ENCODE measurements at places on chromosomes 3 and 15. TPM values are rescaled to one million over a fixed set of nuclear protein-coding genes. Genes with fewer than 3 reads are reported as not detected.

- DNase-seq = no peak
- H3K27me3 ChIP-seq = no peaks in the 10 kb centered on the region
- H3K27ac ChIP-seq = no peak overlapping the region
- peaks cover under 1% of the 10 kb centered on the region for H3K4me1 ChIP-seq
Observed at GRCh38 chr15:58420579-58421043, 11.2 kb upstream of the LIPC start.

DNA sequence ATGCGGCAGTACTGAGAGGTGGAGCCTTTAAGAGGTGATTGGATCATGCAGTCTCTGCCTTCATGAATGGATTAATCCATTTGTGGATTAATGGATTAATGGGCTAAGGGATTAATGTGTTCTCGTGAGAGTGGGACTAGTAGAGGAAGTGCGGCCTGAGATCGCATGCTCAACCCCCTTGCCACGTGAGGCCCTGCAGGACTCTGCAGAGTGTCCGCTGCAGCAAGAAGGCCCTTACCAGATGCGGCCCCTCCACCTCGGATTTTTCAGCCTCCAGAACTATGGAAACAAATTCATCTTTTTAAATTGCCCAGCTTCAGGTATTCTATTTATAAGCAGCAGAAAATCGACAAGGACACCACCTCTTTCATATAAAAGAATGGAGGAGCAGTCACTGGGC lies 148.8 kb downstream of the TPRA1 start:
- DNase-seq = no peak
- no peaks in the 10 kb centered on the region for H3K36me3 ChIP-seq
- no peaks in the 10 kb centered on the region for H3K4me1 ChIP-seq
- no peak overlapping the region for H3K27ac ChIP-seq
- no peaks in the 10 kb centered on the region for H3K27me3 ChIP-seq
- H3K4me3 ChIP-seq = no peak overlapping the region

DNA sequence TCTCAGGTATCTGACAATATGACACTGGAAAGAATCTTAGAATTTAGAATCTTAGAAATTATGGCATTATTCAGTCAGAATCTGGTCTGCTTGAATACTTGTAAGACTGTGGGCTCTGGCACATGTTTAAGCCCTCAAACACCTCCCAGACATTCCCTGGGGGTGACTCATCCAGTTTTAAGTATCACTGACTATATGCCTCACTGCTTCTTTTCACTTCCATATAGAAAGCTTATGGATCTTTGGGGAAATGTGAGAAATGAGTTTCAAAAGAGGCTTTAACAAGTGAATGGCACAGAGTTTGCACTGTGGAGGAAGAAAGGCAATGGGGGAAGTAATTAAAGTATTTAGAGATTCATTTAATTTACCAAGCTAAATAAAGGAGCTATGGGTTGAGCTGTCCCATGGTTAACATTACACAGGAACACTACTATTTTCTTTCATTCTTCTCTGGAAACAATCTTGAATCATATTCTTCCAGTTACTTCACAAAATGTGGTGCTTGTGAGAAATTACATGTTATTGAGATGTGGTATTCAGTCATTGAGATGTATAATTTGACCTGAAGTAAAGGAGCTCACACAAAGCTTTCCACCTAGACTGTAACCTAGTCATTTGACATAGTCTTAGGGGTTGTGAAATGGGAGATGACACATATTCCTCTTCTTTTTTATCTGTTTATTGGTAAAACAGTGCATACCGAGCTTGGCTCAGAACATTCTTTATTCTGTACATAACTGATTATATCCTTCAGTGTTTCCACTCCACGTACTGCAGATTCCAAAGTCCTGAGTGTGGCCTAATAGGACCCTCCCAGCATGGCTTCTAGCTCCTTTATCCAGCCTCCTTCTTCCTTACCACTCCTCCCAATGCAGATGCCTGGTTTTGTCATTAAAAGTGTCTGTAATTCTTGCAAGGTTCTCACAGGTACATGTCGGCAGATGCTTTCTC lies 544.6 kb upstream of the NECTIN3 start:
- H3K27me3 ChIP-seq = no peaks in the 10 kb centered on the region
- no peaks in the 10 kb centered on the region for H3K4me1 ChIP-seq
- no peaks in the 10 kb centered on the region for H3K36me3 ChIP-seq
- no peak overlapping the region for H3K27ac ChIP-seq
- no peak overlapping the region for H3K4me3 ChIP-seq

DNA sequence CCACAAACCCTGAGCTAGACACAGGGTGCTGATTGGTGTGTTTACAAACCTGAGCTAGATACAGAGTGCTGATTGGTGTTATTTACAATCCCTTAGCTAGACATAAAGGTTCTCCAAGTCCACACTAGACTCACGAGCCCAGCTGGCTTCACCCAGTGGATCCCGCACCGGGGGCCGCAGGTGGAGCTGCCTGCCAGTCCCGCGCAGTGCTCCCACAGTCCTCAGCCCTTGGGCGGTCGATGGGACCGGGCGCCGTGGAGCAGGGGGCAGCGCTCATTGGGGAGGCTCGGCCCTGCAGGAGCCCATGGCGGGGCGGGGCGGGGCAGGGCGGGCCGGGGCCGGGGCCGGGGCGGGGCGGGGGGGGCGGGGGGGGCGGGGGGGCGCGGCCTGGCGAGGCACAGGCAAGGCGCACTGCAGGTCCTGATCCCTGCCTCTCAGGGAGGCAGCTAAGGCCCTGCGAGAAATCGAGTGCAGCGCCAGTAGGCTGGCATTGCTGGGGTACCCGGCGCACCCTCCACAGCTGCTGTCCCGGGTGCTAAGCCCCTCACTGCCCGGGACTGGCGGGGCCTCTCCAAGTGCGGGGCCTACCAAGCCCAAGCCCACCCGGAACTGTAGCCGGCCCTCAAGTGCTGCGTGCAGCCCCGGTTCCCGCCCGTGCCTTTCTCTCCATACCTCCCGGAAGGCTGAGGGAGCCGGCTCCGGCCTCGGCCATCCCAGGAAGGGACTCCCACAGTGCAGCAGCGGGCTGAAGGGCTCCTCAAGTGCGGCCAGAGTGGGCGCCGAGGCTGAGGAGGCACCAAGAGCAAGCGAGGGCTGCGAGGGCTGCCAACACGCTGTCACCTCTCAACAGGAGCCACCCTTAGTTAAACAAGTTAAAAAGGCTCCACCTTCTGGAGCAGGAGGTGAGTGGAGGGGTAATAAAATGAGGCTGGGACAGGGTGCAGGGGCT lies 9.8 kb upstream of the TMEM40 start:
- no peaks in the 10 kb centered on the region for H3K27me3 ChIP-seq
- no peak for DNase-seq
- H3K4me3 ChIP-seq = no peak overlapping the region
- no peak overlapping the region for H3K27ac ChIP-seq
- H3K4me1 ChIP-seq = no peaks in the 10 kb centered on the region
- H3K36me3 ChIP-seq = no peaks in the 10 kb centered on the region

DNA sequence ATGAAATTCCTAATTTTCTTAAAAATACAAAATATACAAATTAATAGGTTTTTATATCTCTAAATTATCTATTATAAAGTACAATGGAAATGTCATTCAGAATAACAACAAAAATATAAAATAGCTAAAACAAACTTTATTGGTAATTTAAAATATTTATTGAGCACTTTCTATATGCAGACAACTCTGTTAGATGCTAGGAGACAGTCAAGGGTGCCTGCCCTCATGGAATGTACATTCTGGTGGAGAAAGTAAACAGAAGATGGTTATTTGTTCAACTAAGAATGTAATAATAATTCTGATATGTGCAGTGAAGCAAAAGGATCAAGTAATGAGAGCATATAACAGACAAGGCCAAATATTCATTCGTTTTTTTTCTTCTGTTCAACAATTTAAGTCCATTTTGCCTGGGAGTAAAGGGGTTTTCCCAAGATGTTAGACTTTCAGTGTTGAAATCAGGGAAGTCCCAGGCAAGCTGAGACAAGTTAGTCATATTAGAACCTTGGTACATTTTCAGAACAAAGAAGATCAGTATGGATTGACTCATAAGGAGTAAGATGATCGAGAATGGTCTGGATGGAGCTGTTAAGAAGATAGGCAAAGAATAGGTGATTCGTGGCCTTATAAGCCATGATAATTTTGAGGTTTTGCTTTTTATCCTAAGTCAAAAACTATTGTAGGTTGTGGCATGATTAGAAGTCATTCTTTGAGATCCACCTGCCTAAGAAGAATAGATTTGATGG lies 150.2 kb upstream of the MLF1 start:
- H3K27ac ChIP-seq = no peak overlapping the region
- no peaks in the 10 kb centered on the region for H3K36me3 ChIP-seq
- no peaks in the 10 kb centered on the region for H3K27me3 ChIP-seq
- no peaks in the 10 kb centered on the region for H3K4me1 ChIP-seq
- H3K4me3 ChIP-seq = no peak overlapping the region

DNA sequence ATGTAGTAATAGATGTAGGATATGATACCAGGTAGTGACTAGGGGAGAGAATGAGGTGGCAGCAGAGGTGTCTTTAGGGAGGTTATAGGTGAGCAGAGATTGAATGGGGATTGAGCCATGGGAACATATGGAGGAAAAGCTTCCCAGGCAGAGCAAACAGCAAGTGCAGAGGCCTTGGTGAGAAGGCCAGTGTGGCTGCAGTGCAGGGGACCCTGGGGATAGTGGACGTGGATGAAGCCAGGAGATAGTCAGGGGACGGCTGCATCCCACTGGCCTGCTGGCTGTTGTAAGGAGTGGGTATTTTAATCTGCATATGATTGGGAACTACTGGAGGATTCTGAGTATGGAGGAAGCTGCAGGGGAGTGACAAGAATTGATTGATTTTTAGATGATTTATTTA lies 62.7 kb upstream of the TRAK1 start:
- no peak overlapping the region for H3K27ac ChIP-seq
- H3K4me1 ChIP-seq = peaks cover 40% of the 10 kb centered on the region
- no peak overlapping the region for H3K4me3 ChIP-seq

GRCh38 chr15:83092309-83092976 lies 15.0 kb upstream of the TM6SF1 start:
- H3K4me1 ChIP-seq = no peaks in the 10 kb centered on the region
- H3K27me3 ChIP-seq = no peaks in the 10 kb centered on the region
- no peak overlapping the region for H3K4me3 ChIP-seq
- no peak overlapping the region for H3K27ac ChIP-seq

GRCh38 chr3:102078854-102079808 lies 229.8 kb downstream of the NFKBIZ start:
- DNase-seq = no peak
- no peak overlapping the region for H3K4me3 ChIP-seq
- H3K4me1 ChIP-seq = no peaks in the 10 kb centered on the region
- H3K27ac ChIP-seq = no peak overlapping the region
- no peaks in the 10 kb centered on the region for H3K27me3 ChIP-seq
- H3K36me3 ChIP-seq = no peaks in the 10 kb centered on the region

DNA sequence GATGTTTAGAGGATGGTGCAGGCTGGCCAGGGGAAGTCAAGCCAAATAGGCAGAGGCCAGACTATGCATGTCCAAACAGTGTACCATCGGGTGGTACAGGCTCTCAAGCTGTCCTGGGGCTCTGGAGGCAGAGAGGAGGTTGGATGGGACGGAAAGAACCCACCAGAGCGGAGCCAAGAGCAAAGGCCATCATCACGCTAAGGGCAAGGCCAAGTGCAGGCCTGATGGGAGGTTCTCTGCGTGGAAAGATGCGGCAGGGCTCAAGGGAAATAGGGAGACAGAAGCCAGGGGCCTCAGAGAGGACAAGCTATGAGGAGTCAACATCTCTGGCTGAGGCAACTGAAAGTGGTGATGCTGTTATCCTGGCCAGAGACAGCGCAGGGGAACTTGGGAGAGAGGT lies 102.7 kb downstream of the ASB7 start:
- no peak overlapping the region for H3K27ac ChIP-seq
- H3K36me3 ChIP-seq = no peaks in the 10 kb centered on the region
- DNase-seq = no peak
- H3K27me3 ChIP-seq = no peaks in the 10 kb centered on the region

DNA sequence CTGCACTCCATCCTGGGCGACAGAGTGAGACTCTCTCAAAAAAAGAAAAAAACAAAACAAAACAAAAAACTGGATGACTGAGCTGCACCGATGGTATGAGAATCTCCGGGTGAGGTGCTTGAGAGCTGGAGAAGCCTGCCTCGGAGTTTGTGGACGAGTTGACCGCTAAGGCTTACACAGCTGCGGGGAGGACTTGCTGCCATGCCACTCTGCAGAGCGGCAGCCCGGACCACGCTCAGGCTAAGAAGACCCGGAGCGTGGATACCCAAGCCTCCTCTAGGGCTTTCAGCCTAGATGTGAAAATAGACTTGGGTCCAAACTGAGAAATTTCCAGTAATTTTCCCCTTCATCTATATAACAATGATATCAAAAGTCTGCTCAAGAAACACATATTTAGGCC lies 16.0 kb downstream of the NRROS start:
- H3K4me3 ChIP-seq = no peak overlapping the region
- no peaks in the 10 kb centered on the region for H3K27me3 ChIP-seq
- H3K36me3 ChIP-seq = no peaks in the 10 kb centered on the region
- no peak overlapping the region for H3K27ac ChIP-seq
- H3K4me1 ChIP-seq = peaks cover 21% of the 10 kb centered on the region

- no peaks in the 10 kb centered on the region for H3K27me3 ChIP-seq
- peaks cover 11% of the 10 kb centered on the region for H3K4me1 ChIP-seq
- DNase-seq = no peak
- H3K27ac ChIP-seq = no peak overlapping the region
- no peaks in the 10 kb centered on the region for H3K36me3 ChIP-seq
- no peak overlapping the region for H3K4me3 ChIP-seq
Observed at GRCh38 chr3:37712918-37713817, 148.5 kb upstream of the CTDSPL start.

Gene FGD5
- total RNA-seq = 0.77 TPM

Gene OR5K2
- total RNA-seq = not detected

Gene CAPN3
- 0.31 TPM for total RNA-seq

Gene DISP2
- 10.0 TPM for total RNA-seq

Gene CFAP20DC
- 4.0 TPM for total RNA-seq

All from Panc1 (cell line).